ENCODE measurements at places on chromosomes 6 and 20.
A peak's percentile ranks its signal among the peaks of the same experiment; 100 is the strongest.

DNA sequence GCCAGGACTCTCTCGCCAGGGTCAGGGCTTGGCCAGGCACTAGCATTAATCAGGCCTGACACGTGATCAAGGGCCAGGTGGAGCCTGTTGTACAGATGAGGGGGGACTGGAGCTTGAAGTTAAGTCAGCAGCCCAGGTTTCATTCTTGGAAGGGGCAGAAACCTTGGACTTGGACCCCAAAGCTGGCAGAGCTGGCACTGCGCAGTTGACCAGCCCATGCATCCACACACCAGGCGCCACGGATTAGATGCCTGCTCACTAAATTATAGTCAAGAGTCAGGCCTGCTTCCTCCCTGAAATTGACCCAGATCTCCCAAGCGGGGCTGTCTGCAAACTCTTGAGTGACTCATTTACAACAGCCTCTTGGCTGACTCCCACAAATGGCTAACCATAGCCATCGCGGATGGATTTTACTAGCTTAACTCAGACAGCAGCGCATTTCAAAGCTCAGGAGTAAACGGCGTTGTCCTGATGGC, 4.1 kb upstream of the TAF4 start:
- H3K27me3 ChIP-seq, result no peaks in the 10 kb centered on the region
- DNase-seq, result no peak
- H3K27ac ChIP-seq, result no peak overlapping the region
- no peak overlapping the region for H3K4me3 ChIP-seq
- peaks cover 13% of the 10 kb centered on the region for H3K36me3 ChIP-seq
- peaks cover 24% of the 10 kb centered on the region for H3K4me1 ChIP-seq

- H3K4me1 ChIP-seq, result no peaks in the 10 kb centered on the region
- no peak overlapping the region for H3K27ac ChIP-seq
- peaks cover 5% of the 10 kb centered on the region for H3K36me3 ChIP-seq
- DNase-seq, result no peak
Observed at GRCh38 chr6:4388675-4389074, 253.3 kb upstream of the ECI2 start.

GRCh38 chr6:52595796-52596130, 18.9 kb upstream of the TRAM2 start:
- peaks cover 20% of the 10 kb centered on the region for H3K4me1 ChIP-seq
- no peak for DNase-seq
- H3K36me3 ChIP-seq, result no peaks in the 10 kb centered on the region
- no peak overlapping the region for H3K4me3 ChIP-seq

- no peak for DNase-seq
- H3K27me3 ChIP-seq, result peaks cover 6% of the 10 kb centered on the region
- H3K4me1 ChIP-seq, result peaks cover 15% of the 10 kb centered on the region
Observed at GRCh38 chr6:146598772-146599405, at the start of gene ADGB. Gene ADGB (plus strand): TSS chr6:146598972. CDS start chr6:146599041, 69 bp downstream.

GRCh38 chr6:125169058-125169457, 15.5 kb downstream of the TPD52L1 start:
- H3K4me1 ChIP-seq, result peaks cover 3% of the 10 kb centered on the region
- no peak overlapping the region for H3K4me3 ChIP-seq
- H3K27me3 ChIP-seq, result peaks cover 2% of the 10 kb centered on the region
- DNase-seq, result no peak
- H3K36me3 ChIP-seq, result no peaks in the 10 kb centered on the region
- H3K27ac ChIP-seq, result no peak overlapping the region

- peaks cover 22% of the 10 kb centered on the region for H3K36me3 ChIP-seq
- H3K4me1 ChIP-seq, result peaks cover 10% of the 10 kb centered on the region
- DNase-seq, result no peak
- H3K27ac ChIP-seq, result no peak overlapping the region
- H3K27me3 ChIP-seq, result no peaks in the 10 kb centered on the region
Observed at GRCh38 chr6:116127771-116128493, 2.0 kb upstream of the COL10A1 start.

DNA sequence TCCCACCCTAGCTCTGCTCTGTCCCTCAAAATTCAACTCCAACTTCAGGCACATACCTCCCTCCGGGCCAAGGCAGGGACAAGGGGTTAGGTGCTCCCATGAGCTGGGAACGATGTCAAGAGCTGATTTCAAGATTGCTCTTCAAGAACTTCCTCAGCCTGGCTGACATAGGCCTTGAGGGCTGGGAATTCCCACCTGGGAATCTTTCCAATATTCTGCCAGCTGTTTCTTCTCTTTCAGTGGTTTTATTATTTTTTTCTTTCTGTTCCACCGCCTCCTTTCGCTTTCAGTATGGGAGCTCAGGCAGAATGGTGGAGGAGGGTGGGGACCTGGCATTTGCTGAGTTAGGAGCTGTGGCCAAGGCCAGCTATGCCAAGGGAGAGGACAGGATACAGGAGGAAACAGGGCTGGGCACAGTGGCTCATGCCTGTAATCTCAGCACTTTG, 33.7 kb downstream of the SRSF3 start:
- H3K27me3 ChIP-seq, result no peaks in the 10 kb centered on the region
- H3K4me3 ChIP-seq, result no peak overlapping the region
- peaks cover 13% of the 10 kb centered on the region for H3K4me1 ChIP-seq
- H3K27ac ChIP-seq, result no peak overlapping the region
- DNase-seq, result no peak

GRCh38 chr20:33113387-33113908, 34.0 kb downstream of the BPIFB4 start:
- DNase-seq, result no peak
- H3K27ac ChIP-seq, result no peak overlapping the region
- H3K4me3 ChIP-seq, result no peak overlapping the region
- H3K27me3 ChIP-seq, result no peaks in the 10 kb centered on the region
- H3K36me3 ChIP-seq, result no peaks in the 10 kb centered on the region

- no peaks in the 10 kb centered on the region for H3K4me1 ChIP-seq
- no peak for DNase-seq
- H3K4me3 ChIP-seq, result no peak overlapping the region
- peaks cover 2% of the 10 kb centered on the region for H3K36me3 ChIP-seq
Observed at GRCh38 chr6:142433419-142433818, 131.6 kb downstream of the ADGRG6 start.

DNA sequence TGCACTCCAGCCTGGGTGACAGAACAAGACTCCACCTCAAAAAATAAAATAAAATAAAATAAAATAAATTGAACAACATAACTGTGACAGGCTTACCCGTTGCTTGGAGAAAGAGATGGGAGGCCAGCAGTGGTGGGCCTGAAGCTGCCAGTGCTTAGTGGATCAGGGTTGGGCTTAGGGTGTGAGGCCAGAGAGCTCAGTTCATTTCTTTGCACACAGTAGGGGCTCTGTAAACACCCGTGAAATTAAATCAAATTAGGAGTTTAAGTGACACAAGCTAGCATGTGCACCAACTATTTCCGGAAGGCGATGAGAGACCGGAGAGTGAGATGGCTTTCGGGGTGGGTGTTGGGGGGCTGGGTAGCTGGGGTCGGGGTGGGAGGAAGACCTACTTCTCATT, 25.8 kb upstream of the TTPAL start:
- H3K36me3 ChIP-seq, result no peaks in the 10 kb centered on the region
- no peak for DNase-seq
- no peak overlapping the region for H3K27ac ChIP-seq
- no peaks in the 10 kb centered on the region for H3K4me1 ChIP-seq

DNA sequence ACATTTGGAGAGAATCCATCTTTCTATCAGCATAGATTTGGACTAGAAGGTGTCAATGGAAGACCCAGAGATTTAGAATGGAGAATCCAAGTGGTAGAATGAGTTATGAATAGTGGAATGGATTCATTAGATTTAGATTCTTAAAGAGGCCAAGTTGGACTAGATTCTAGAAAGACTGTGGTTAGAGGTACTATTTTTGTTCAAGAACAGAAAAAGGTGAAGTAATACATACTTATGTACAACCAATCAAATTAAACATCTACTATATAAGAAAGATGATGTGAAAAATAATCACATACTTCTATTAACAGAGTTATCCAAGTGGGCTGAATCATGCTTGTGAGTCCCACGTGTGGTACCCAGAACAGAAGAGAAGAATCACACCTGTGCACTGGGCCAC, 33.8 kb upstream of the ADTRP start:
- H3K27me3 ChIP-seq, result no peaks in the 10 kb centered on the region
- no peaks in the 10 kb centered on the region for H3K36me3 ChIP-seq
- H3K27ac ChIP-seq, result no peak overlapping the region
- H3K4me1 ChIP-seq, result no peaks in the 10 kb centered on the region
- H3K4me3 ChIP-seq, result no peak overlapping the region

DNA sequence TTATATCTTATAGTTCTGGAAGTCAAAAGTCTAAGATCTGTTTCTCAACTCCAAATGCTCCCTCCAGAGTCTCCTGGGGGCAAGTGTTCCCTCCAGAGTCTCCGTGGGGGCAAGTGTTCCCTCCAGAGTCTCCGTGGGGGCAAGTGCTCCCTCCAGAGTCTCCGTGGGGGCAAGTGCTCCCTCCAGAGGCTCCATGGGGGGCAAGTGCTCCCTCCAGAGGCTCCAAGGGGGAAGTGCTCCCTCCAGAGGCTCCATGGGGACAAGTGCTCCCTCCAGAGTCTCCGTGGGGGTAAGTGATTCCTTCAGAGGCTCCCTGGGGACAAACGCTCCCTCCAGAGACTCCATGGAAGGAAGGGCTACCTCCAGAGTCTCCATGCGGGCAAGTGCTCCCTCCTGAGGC, 34.0 kb upstream of the THBS2 start:
- H3K4me3 ChIP-seq, result no peak overlapping the region
- no peak for DNase-seq
- H3K4me1 ChIP-seq, result no peaks in the 10 kb centered on the region

DNA sequence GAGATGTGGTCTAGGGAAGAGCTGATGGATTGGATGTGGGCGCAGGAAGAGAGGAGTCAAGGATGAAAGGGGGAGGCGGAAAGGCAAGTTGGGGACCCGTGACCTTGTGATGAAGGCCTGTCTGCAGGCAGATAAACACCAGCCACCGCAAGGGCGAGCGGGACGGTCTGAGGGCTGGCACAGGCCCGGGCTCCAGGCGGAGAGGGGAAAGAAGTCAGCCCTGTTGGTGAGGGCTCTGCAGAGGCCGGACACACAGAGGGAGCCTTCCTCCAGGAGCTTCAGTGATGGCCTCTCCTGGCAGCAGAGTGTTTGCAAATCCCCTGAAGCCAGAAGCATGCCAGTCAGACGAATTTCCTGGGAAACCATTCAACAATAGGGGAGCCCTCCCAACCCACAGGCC, 112.2 kb downstream of the ZDHHC14 start:
- no peak overlapping the region for H3K4me3 ChIP-seq
- H3K27me3 ChIP-seq, result no peaks in the 10 kb centered on the region
- no peak for DNase-seq
- H3K27ac ChIP-seq, result no peak overlapping the region

GRCh38 chr6:16706911-16707783, 54.1 kb downstream of the ATXN1 start:
- no peaks in the 10 kb centered on the region for H3K27me3 ChIP-seq
- no peak for DNase-seq
- H3K27ac ChIP-seq, result no peak overlapping the region
- H3K4me1 ChIP-seq, result peaks cover 57% of the 10 kb centered on the region
- no peak overlapping the region for H3K4me3 ChIP-seq
- peaks cover 3% of the 10 kb centered on the region for H3K36me3 ChIP-seq

DNA sequence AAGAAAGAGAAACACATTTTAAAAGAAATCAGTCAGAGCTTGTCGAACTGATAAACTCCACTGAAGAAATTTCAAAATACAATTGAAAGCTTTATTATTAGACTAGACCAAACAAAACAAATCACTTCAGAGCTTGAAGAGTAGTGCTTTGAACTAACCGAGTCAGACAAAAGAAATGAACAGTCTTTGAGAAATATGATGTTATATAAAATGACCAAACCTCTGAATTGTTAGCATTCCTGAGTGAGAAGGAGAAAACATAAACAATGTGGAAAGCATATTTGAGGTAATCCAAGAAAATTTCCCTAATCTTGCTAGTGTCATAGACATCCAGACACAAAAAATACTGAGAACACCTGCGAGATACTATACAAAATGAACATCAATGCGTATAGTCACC, 13.2 kb upstream of the CST4 start:
- H3K4me3 ChIP-seq, result no peak overlapping the region
- no peak for DNase-seq
- H3K27ac ChIP-seq, result no peak overlapping the region
- H3K36me3 ChIP-seq, result no peaks in the 10 kb centered on the region

DNA sequence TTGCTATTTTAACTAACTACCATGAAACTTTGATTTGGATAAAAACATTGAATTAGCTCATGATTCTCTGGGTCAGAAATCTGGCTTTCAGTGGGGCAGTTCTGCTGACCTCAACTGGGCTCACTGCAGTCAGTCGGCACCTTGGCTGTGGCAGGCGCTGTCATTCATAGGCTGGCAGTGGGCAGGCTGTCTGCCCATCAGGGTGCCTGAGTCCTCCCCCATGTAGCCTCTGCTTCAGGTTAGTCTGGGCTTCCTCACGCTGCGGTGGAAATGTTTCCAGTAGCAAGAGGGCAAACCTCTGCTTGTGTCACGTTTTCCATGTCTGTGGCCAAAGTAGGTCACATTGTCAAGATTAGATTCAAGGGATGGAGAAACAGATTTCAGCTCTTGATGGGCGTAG, 251.0 kb upstream of the TCF21 start:
- H3K4me1 ChIP-seq, result no peaks in the 10 kb centered on the region
- DNase-seq, result no peak
- H3K36me3 ChIP-seq, result no peaks in the 10 kb centered on the region
- no peak overlapping the region for H3K4me3 ChIP-seq
- H3K27ac ChIP-seq, result no peak overlapping the region

DNA sequence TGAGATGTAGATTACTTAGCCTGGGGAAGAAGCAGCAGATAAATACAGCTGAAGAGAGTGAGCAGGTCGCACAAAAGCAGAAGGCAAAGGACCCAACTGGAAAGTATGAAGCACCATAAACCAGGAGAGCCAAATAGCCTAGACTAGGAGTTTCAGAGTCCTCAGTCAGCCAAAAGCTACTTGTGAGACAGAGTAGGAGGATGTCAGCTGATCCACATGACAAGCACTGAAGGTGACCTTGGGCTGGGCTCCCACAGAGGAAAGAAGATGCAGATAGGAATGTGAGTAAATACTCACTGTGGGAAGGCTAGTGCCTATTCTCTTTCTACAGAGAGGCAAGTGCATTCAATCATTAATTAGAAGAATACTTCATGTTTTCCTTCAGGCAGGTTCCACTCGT, 274.0 kb upstream of the POU3F2 start:
- peaks cover under 1% of the 10 kb centered on the region for H3K27me3 ChIP-seq
- H3K4me1 ChIP-seq, result no peaks in the 10 kb centered on the region
- no peak overlapping the region for H3K4me3 ChIP-seq
- no peaks in the 10 kb centered on the region for H3K36me3 ChIP-seq
- H3K27ac ChIP-seq, result no peak overlapping the region

GRCh38 chr6:28586962-28587745, 61.5 kb downstream of the GPX5 start:
- peaks cover 36% of the 10 kb centered on the region for H3K36me3 ChIP-seq
- H3K4me3 ChIP-seq, result peak overlapping the region; percentile 82
- H3K27ac ChIP-seq, result peak overlapping the region; percentile 63

- no peaks in the 10 kb centered on the region for H3K4me1 ChIP-seq
- H3K4me3 ChIP-seq, result no peak overlapping the region
- H3K36me3 ChIP-seq, result no peaks in the 10 kb centered on the region
- no peak overlapping the region for H3K27ac ChIP-seq
- H3K27me3 ChIP-seq, result peaks cover 43% of the 10 kb centered on the region
Observed at GRCh38 chr20:40192081-40192480, 497.0 kb downstream of the MAFB start.

- no peak for DNase-seq
- no peak overlapping the region for H3K4me3 ChIP-seq
- no peaks in the 10 kb centered on the region for H3K27me3 ChIP-seq
- no peak overlapping the region for H3K27ac ChIP-seq
- peaks cover 23% of the 10 kb centered on the region for H3K4me1 ChIP-seq
Observed at GRCh38 chr6:52546678-52547077, 30.2 kb downstream of the TRAM2 start.

All from naive thymus-derived CD8-positive, alpha-beta T cell (primary cell).